ENCODE measurements at places on chromosomes 1 and 21.

GRCh38 chr1:192104852-192105251 lies 53.4 kb upstream of the RGS18 start:
- DNase-seq: no peak

DNA sequence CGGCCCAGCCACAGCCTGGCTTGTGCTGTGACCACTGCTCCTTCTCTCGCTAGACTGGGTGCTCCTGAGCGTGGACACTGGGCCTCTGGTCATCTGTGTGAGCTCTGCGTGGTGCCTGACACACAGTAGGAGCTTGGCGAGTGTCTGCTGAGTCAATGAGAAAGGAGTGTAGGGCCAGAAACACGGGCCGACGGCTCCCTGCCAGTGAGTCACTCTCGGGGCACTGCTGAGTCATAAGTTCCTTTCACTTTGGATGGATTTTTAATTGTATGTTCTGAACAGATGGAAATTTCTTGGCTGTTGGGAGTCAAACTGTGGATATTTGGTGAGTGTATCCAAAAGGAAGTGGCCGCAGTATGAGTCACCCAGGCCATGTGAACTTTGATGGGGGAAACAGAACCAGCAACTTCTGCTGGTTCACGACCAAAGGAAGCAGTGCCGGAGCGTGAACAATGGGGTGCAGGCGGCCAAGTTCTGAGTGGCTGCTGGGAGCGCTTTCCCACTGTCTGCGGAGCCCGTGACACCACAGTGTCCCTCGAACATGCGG lies 41.0 kb upstream of the COL18A1 start:
- peak; percentile 32 for DNase-seq

DNA sequence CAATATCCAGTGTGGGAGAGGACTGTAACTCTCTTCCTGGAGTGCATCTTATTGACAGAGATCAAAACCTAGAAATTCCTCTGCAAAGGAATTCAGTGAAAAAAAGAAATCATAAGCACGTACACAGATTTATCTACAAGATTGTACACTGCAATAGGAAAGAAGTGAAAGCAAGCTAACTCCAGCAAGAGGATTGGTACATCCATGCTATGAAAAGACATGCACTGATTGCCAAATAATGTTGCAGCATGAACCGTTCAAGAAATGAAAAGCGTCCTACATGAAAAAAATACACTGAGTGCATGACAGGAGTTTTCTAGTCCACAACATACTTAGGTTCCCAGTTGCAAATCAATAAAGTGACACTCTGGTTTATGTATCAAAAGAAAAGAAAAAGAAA lies 1.9 kb upstream of the MGST3 start:
- no peak for DNase-seq

DNA sequence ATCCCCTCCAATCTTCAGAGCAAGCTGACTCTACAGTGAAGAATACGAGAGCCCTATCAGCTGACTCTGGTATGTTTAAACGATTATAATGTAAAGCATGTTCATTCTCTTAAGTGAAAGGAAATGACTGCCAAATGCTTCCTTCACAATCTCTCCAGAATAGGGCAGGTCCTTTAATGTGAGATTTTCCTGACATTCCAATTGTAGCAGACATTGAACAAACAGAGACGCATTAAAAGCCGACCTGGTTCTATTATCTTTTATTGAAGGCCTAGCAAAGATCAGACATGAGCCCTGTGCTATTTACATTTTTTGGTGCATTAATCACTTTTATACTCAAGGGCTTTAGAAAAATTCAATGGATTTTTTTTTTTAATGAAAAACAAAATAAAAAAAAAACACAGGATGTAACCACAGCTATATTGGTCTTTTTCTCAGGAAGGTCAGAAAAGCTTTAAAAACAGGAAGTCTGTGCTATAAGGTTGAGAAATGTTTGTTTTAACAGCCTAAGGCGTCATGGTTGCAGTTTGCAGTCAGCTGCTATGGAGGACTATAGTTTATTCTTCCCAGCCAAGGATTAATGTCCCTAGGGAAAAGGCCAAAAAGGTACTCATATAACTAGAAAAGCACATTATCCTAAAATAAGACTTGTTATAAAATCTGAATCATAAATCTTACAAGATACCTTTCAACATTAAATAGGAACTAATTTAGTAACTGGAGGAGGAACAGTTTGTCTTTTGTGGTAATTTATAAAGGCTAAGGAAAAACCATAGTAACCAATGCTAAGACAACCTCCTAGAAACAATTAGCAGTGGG lies 104.8 kb downstream of the RERE start:
- no peak for DNase-seq

DNA sequence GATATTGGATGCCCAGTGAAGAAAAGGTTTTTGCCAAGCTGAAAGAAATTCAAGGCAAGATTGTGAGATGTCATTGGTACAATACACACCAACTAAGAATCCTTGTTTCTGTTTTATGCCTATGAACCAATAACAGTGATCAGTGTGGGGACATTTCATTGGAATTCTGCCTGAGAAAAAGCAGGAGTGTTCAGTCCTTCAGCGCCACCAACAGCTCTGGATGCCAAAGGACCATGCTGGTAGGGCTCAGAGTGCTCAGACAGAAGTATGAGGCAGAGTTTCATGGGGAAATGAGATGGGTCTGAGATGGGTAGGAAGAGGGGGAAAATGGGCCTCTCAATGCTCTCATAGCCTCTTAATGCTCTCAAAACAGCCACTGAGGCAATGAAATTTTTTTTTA lies 56.5 kb downstream of the GABPA start:
- no peak for DNase-seq

- DNase-seq: no peak
Observed at GRCh38 chr1:82258887-82259286, 458.2 kb downstream of the ADGRL2 start.
